ENCODE measurements at places on chromosomes 3 and 15.

- DNase-seq: peak; percentile 87
Measured at GRCh38 chr3:115783938-115784738, 160.8 kb downstream of the GAP43 start.

- DNase-seq: no peak
Measured at GRCh38 chr3:178419071-178419470, 117.2 kb upstream of the KCNMB2 start.

DNA sequence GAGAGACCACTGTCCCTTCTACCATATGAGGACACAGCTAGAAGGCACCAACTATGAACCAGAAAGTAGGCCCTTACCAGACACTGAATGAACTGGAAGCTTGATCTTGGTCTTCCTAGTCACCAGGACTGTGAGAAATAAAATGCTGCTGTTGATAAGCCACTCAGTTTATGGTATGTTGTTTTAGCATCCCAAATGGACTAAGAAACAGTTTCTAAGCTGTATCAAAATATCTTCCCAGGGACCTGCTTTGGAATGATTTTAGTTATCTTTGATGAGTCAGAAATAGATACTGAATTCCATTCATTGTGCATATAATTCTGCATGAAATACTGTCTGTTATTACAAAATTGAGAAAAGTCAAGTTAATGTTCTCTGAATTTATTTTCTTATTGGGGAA lies 18.6 kb downstream of the WDR76 start:
- no peak for DNase-seq

- peak; percentile 51 for DNase-seq
Measured at GRCh38 chr3:118802325-118803095, 232.1 kb downstream of the IGSF11 start.

- DNase-seq: no peak
Measured at GRCh38 chr3:84978843-84979242, 20.1 kb downstream of the CADM2 start.

DNA sequence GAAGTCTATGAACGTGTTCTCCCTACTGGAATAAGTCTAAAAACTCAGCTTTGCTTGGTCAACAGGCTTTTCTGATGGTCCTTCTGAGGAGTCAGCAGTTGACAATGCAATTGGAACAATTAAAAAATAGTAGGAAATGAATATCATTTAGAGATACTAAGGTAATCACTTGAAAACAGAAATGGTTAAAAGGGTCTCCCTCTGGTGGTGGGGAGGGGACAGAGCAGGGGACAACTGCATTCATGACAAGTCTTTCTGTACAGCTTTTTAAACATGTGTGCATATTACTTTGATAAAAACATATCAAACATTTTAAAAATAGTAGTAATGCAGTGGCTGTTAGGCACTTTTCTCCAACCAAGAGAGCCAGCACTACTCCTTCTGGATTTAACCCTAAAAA lies 119.9 kb upstream of the FHIT start:
- DNase-seq: no peak

DNA sequence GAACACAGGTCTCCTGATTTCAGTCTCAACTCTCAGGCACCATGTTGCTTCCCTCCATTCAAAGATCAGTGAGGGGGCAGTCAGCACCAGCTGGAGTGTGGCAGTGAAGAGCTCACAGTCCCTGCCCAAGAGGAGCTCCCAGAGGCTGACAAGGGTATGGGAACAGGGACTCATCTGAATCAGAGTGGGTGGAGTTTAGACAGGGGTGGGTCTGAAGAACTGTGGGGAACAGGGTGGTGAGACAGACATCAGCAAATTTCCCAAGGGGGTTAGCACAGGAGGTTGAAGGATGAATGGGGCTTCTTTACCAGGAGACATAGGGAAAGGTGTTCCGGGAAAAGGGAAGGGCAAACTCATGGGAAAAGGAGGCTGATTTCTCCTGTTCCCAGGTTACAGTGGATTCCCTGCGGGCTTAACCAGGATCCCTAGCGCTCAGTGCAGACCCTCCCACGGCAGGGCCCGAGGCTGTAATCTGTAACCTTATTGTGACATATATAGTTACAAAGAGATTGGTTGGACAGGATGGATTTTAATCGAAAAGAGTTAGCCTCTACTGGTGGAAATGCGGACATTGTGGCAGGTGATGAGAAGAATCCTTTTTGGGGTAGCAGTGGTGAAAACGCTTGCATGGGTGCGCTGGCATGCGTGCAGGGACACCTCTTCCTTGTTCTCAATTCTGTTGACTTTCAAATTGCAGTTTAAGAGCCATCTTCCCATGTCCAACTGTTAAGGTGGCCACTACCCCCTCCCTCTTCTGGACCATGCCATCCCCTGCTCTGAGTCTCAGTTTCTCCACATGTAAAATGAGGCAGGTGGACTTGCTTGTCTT lies 160.3 kb downstream of the SMAD6 start:
- DNase-seq: no peak

GRCh38 chr3:55452886-55453285 lies 34.2 kb downstream of the WNT5A start:
- DNase-seq: no peak

DNA sequence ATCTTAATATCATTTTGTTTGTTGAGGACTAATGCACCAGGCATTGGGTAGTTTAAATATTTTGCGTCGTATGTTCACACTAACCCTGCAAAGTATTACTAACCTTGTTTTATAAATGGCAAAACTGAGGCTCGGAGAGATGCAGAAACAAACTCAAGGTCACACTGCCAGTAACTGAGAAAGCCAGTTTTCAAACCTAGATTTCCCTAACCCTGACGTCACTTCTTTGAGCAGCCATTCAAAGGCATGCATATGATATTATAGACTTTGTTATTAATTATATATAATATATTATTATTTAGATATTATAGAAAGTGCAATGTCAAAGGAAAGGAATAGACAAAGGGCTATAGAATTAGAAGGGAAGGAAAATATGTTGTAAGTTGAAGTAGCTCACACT lies 167.6 kb upstream of the EOMES start:
- no peak for DNase-seq

- DNase-seq: no peak
Measured at GRCh38 chr3:65558826-65559225, 479.9 kb downstream of the MAGI1 start.

DNA sequence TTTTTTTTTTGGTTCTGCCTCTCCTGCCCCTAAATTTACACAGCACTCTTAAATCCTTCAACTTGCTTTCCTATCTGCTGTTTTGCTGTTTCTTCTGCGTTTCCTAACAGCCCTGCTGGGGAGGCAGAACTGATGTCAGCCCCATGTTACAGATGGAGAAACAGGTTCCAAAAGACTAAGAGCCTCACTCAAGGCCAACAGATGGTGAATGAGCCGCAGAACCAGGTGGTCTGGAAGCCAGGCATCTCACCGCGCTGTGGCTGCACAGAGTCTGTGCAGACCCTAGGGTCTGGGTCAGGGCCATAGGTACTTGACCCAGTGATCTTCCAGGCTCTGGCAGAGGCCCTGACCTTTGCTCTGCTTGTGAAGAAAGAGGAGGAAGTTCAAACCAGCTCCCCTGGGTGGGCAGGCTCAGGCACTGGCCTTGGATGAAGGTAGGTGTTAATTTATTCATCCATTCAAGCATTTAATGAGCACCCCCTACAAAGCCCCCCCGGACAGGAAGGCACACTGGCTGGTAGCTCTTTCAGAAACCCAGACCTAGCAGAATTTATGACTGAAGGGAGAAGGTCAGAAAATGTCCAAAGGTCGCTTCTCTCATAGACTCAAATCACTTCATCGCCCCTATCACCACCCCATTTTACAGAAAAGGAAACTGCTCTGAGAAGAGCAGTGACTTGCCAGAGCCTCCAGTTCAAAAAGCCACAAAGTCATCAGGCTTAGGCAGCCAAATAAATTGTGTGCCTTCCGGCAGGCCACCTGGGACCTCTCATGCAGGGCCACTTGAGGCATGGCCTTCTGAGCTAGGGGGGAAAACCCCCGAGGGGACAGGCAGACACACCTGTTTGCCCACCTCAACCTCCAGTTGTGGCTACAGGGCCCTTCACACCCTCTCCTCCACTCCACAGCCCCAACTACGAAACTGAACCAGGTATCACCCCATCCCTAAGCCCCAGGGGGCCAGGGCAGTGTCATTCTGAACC lies 2.7 kb downstream of the CHDH start:
- DNase-seq: no peak

- no peak for DNase-seq
Measured at GRCh38 chr3:97102641-97103040, 288.2 kb downstream of the EPHA6 start.

DNA sequence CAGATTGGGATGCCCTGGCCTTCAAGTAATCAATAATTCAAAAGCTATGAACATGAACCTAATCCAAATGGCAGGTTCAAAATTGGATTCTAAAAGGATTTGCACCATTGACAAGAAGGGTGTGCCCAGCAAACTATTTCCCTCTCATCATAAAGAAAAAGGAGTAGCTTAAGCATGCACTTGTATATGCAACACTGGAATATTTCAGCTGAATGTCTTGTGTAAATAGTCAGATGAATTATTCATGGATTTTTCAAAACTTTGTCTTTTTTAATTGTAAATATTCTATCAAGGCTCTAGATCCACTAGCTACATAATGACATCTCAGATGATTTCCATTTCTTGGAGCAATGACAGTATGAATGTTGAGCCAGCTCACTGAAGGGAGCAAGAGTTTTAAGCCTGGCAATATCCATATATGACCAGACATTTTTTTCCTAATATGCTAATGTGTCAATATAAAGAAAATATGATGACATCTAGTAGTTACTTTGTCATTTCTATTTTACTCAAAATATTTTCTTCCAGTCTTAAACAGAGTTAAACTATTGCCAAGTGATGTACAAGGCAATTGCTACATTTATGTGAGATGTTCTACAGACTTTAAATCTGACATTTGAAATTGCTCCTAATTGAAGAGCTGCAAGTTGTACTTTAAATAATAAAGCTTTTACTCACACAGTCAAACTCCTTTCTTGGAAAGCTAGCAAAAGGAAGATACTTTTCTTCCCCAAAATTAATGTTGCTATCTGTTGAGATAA lies 230.5 kb upstream of the AGTR1 start:
- no peak for DNase-seq

- DNase-seq: no peak
Measured at GRCh38 chr3:138222942-138223287, 35.8 kb downstream of the ARMC8 start.

GRCh38 chr15:29528276-29528675 lies 258.7 kb upstream of the NSMCE3 start:
- no peak for DNase-seq

DNA sequence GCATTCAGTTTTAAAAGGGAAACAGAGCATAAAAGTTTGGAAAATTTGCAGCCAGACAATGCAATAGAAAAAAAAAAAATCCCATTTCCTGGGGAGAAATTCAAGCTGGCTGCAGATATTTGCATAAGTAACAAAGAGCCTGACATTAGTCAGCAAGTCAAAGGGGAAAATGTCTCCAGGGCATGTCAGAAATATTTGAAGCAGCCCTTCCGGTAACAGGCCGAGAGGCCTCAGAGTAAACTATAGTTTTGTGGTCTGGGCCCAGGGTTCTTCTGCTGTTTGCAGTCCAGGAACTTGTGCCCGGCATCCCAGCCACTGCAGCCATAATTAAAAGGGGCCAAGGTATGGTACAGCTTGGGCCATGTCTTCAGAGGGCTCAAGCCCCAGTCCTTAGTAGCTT lies 411.6 kb upstream of the BCHE start:
- no peak for DNase-seq

DNA sequence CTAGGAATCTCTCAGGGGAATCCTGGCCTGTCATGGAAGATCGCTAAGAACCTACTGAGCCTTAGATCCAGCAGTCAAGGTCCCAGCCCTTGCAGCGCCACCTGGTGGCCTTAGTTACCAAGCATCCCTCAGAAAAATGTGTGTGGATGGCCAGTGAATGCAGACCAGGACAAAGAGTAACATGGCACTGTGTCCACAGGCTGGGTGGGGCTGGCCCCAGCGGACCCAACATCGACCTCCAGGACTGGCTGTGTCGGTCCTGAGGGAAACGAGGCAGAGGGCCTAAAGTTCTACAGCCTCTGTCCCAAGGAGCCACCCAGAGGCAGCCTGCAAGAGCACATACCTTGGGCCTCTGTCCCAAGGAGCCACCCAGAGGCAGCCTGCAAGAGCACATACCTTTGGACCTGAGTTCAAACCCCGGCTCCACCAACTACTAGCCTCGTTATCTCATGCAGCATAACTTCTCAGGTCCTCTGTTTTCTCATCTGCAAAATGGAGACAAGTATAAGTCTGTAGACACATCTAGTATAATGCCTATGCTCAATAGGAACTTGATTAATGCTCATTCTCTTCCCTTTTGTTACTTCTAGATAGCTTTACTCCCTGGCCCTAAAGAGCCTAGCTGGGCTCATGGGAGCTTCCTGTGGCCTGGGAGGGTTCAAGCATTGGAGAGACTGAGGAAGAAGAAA lies 57.5 kb upstream of the HERC1 start:
- no peak for DNase-seq

DNA sequence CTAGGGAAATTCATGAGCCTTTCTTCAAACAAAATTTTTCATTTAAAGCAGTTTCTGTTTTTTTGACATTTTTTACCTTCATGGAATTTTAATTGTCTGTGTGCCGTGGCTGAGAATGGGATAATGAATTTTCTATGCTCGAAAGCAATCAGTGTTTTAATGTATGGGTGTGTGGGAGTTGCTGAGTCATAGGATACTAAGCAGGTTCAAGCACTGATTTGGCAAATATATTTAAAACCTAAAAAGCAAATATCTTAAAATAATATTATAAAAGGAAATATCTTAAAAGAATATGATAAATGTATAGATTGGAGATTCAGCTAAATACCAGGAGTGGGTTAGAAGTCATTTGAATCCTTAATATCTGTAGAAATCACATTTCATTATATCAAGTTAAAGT lies 173.6 kb upstream of the LRRFIP2 start:
- no peak for DNase-seq

DNA sequence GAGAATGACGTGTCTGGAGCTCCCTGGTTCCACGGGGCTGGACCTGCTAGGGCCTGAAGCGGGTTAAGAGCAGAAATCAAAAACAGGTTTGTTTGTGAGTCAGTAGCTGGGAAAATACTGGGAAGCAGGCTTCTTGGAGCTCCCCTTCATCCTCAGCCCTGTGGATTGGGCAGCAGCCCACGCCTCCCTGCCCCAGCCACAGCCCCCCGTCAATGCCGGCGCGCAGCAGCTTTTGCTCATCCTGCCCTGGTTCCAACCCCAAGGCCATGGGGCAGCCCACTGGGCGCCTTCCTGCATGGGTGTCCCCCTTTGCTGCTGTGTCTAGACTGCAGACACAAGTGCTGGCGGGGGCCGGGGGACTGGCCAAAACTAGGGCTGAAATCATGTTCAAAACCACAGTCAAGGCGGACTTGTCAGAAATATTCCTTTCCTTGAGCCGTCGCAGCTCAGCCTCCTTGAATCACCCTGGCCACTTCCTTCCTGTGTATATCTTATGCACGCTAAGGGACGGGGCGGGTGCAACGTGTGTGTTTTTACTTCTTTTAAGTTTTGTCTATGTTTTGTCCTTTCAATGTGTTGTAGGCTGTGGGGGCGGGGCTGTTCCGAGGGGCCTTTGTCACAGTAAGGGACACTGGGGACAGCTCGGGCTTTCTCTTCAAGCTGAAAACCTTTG lies 108.1 kb downstream of the KLF13 start:
- DNase-seq: no peak

- no peak for DNase-seq
Measured at GRCh38 chr15:32007355-32007960, 22.9 kb upstream of the CHRNA7 start.

Data from DMS79 (cell line).